ENCODE measurements at places on chromosomes 1 and 21.

- DNase-seq, result no peak
Measured at GRCh38 chr1:33320619-33321165, at the start of gene A3GALT2. A3GALT2 (minus strand) TSS chr1:33321098; CDS start chr1:33321098, 0 bp downstream.

DNA sequence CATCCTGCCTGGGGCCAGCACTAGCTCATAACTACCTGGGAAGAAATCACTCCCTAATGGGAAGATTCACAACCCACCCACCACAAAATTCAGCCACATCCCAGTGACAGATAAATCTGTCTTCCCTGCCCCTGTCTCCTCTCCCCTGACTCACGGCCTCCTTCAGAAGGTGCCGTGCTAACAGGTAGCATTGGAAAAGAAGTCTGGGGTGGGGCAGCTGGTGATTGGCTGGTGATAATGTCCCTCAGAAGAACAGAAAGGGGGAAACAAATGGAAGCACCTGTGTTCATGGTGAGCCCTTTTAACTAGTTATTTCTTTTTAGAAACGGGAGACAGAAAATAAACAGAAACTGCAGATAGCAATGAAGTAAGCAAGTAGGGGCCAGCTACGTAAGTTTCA is 29.1 kb downstream of the ITPKB start:
- DNase-seq, result no peak

- no peak for DNase-seq
Measured at GRCh38 chr1:63784489-63785390, 10.9 kb downstream of the ROR1 start.

- DNase-seq, result no peak
Measured at GRCh38 chr1:185645162-185645640, 89.0 kb upstream of the HMCN1 start.
